ENCODE measurements at places on chromosomes 16 and 17. TPM values are rescaled to one million over a fixed set of nuclear protein-coding genes. Genes with fewer than 3 reads are reported as not detected.
A peak's percentile ranks its signal among the peaks of the same experiment; 100 is the strongest.

DNA sequence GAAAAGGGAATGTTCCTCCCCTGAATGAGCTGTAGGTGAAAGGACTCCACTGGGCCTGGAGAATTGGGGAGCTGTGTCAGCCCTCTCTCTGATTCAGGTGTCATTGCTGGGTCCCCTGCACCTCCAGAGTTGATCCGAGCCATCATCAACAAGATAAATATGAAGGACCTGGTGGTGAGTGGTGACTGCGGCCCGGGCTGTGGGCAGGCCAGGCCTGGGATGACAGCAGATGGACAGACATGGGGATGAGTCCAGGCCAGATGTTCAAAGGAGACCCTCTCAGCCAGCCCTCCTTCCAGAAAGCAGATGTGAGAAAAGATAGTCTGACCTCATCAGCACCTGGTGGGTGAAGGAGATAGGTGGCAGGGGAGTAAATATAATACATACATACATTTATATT is 4.6 kb downstream of the CHAD start:
- DNase-seq, result no peak

MT4 gene
- not detected for total RNA-seq

GRCh38 chr16:82368041-82368440 is 198.0 kb upstream of the MPHOSPH6 start:
- DNase-seq, result peak; percentile 28

HSPB9 gene
- not detected for total RNA-seq

GRCh38 chr17:56910509-56911235 is 3.2 kb downstream of the TRIM25 start:
- DNase-seq, result no peak

THOC6 gene
- 247 TPM for total RNA-seq
